ENCODE measurements at places on chromosomes 6 and 20.

DNA sequence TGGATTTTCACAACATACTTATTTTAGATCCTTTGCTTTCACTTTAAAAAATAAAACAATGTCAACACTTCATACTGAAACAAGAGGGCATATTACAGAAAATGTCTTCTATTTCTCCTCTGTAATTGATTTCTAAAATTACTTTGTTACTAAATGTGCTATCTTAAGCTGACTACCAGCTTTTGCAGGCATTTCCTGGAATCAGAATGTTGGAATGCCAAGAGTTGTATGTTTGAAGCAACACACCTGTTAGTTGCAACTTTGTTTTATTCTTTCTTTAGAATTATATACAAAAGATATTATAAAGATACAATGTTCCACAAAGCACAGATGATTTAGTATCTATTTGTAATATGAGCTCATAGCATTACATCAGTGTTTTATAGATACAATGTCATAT is 62.5 kb upstream of the TMEM170B start:
- DNase-seq: no peak

GRCh38 chr6:845566-845965 is 152.6 kb upstream of the EXOC2 start:
- DNase-seq: no peak

DNA sequence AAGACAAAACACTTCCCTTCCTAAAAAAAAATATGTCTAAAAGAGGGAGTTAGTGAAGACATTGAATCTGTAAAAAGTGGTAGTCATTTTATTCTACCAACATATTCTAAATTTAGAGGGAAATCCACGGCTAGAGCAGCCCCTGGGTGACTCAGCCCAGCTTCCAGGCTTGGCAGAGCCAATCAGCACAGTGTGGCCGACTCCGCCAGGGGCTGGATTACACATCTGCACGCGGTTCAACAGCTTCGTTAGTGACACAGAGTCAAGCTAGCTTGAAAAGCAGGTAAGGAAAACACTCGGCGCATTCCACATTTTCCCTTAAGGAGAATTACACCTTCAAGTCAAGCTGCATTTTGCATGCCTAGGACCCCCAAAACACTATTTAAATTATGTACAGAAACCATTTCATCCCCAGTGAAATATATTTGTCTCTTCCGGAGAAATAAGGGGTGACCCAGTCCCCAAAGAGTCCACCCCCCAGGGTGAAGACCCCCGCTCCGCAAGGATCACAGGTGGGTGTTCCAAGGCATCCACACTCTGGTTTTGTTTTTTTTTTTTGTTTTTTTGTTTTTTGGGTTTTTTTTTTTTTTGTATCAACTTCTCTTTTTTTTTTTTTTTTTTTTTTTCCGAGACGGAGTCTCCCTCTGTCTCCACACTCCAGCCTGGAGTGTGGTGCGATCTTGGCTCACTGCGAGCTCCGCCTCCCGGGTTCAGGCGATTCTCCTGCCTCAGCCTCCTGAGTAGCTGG is 58.4 kb upstream of the ARID1B start:
- DNase-seq: peak; percentile 85

DNA sequence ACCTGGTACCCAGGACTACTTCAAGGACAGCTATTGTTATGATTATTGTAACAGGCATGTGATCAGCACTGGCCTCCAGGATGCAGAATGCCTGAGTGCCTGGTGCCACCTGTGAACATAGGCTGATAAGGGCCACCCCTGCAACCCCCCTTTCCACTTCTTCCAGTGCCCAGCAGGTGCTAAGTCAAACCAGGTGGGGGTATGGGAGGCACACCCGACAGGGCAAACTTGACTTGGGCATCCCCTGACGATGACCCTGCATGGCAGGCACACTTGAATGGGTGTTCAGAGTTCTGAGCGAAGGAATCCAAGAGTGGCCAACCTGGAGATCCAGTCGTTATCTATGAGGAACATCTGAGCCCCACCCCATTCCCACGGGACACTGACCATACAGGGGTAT is 3.4 kb downstream of the ADA start:
- DNase-seq: no peak

DNA sequence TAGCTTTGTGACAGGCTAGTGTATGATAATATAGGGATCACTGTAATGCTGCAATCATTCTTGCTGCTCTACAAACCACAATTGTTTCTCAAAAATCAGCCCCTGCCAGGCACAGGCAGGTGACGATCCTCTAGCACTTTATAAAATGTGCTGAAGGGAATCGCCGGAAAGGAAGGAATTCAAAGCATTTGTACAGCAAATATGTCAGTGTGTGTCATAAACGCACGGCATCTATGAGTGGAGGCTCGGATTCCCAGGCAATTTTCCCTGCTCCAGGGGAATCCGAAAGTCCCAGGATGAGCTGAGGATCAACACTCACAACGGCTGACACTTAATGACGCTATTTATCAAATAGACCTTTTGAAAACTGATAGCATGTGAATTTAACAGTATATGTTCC is 1.4 kb downstream of the PHACTR1 start:
- DNase-seq: no peak

- no peak for DNase-seq
Observed at GRCh38 chr6:6790891-6791290, 202.4 kb downstream of the LY86 start.

- no peak for DNase-seq
Observed at GRCh38 chr20:63766695-63767426, 27.3 kb downstream of the SLC2A4RG start.

DNA sequence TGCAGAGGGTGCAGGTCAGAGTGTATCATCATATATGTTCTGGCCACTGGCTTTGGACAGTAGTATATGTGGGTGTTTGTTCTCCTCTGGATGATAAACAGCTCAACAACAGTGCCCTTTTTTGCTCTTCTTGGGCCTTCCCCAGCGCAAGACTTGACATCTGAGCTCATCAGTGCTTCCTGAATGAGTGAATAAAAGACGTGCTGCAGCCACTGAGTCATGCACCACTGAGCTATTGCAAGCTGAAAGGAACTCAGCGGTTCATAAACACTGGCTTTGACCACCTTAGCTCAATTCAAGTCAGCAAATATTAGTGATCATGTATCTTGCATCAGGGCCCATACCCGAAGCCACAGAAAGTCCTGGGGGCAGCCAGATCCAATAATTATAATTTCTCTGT is 105.3 kb upstream of the KCNG1 start:
- peak; percentile 61 for DNase-seq

DNA sequence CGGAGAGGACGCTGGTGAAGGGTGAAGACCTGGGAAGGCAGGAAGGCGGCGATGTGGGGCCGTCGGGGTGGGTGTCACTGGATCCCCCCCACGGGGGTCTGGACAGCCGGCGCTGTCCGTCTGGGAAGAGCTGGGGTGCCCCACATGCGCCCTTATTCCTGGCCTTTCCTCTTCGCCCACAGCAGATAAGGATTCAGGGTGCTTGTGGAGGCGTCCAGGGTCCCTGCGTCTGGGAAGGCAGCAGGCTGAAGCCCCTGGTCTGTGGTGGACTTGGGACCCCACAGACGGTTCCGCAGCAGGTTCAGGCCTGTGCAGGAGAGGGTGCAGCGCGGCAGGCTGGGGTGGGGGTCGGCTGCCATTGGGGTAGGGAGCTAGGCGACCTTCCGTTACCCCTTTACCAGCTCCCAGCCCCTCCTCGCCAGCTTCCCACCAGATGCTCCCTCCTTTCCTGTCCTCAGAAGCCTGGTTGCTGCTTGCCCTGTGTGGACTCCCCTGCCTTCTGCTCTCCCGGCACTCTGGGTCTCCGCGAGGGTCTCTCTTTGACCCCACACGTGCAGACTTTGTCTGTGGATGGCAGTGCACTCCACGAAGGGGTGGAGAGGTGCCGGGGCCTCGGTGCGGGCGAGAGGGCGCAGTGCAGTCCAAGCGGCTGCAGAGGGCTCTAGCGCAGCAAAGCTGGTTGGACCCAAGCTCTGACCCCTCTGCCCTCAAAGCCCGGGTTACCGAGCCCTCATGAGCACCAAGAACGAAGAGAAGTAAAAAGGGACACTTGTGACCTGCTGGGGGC is 2.1 kb upstream of the GATA5 start:
- no peak for DNase-seq

DNA sequence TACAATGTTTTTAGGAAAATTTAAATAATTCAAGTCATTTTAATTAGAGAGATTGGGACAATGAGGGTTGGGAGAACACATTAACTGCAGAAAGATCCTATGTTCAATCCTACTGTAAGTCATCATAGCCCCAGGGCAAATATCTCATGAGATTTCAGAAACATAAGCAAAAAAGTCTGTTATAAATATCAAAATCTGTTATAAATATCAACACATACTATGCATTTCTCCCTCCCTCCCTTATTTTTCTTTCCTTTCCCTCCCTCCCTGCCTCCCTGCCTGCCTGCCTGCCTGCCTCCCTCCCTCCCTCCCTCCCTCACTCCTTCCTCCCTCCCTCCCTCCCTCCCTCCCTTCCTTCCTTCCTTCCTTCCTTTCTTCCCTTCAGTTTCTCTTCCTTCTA is 267.3 kb upstream of the SASH1 start:
- DNase-seq: no peak

GRCh38 chr6:30687659-30688431 is 1.4 kb upstream of the PPP1R18 start:
- DNase-seq: no peak

- DNase-seq: no peak
Observed at GRCh38 chr6:66376001-66376400, 669.0 kb upstream of the EYS start.

GRCh38 chr6:45047573-45047972 is 280.6 kb upstream of the RUNX2 start:
- no peak for DNase-seq

DNA sequence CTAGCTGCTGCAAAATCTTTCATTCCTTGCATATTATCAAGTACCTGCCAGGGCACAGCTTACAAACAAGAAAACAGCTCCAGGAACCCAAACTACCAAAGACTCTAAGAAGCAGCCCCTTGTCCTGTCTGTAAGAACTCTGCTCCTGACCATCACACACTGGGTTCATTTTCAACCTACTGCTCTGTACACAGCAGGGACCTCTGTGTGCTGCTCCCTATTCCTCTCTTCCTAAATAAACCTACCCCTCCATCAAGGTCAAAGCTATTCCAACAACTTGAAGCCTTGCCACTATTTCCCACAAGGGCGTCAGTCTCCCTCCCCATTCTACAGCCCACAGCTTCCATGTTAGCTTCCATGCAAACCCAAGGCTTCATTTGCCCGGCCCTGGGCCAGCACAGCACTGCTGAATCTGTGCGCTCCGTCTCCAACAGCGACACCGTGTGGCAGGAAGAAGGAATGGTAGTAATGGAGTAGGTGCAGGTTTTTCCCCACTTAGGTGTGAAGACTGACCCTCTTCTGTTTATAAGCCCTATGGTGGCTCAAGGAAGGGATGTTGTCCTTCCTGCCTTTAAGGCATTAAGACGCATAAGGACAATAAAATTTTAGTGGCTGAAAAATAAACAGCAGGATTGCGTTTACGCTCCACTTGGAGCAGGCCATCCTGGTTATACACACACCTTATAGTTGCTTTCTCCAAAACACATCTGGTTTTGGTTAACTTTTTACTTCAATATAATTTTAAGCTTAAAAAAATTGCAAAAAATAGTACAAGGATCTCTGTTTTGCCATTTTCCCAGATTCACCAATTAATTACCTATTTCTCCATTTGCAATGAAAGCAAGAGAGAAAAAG is 115.2 kb upstream of the NXT1 start:
- DNase-seq: no peak

GRCh38 chr20:37077009-37077408 is 18.8 kb downstream of the RBL1 start:
- no peak for DNase-seq

DNA sequence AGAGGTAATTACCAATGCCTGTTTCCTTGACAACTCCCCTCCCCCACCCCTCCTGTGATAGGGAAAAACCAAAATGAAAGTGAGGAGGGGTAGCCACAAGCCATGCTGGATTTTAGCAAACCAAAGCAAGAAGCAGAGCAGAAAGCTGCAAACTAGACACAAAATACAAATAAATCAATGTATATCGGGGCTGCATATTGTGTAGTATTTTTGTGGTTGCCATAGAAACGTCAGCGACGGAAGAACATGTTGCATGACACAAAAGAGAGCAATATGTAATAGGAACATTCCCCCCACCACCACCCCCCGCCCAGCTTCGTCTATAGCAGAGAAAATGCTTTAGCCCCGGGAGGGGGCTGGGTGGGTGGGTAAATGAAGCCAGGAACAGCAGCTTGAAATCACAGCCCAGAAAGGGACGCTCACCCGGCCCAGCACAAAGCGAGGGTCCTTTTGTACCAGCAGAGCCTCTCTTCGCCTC is 548 bp downstream of the AGPAT4 start:
- DNase-seq: peak; percentile 27

DNA sequence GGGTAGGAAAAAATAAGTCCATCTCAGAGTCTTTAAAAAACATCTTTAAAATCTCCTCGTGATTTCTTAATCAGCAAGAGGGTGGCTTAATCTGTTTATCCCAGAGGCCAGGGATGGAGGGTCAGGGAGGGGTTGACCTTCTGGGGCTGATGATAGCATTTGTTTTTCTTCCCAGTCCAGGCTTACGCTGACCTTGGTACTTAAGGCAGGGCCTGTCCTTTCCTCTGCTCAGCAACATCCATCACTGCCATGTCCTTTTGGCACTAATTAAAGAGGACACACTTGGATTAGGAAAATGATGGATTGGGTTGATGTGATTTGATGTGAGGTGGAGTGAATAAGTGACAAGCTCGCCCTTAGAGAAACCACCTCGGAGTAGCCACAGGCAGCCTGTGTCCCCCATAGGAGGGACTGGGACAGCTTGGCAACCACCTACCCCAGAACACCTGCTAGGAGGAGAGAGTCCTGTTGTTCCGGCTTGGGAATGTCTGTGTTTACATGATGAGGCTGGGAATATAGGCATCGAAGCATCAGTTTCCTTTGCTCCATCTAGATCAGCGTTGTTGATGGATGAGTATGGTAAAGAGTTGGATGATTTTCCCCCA is 44.2 kb downstream of the PHACTR3 start:
- no peak for DNase-seq

DNA sequence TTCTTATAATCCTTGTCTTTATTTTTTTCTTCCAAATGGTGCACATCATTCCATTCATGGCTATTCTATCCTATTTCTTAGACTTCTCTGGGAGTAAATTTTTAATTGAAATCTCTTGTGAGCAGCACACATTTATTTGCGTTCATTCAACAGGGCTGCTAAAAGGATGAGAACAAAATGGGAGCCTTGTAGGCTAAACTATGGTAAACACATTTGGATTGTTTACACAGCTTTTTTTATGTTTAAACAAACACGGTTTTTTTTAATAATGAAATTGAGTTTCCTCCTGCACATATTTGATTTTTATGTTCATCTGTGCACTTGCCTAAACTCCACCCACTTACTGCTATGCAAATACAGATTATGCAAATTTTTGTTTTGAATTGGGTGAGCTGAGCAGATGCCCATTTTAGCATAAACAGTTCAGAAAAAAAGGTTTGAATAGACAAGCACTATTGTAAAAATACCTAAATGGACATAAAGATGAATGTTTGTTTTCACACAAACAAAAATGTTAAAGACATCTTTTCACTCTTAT is 92.0 kb downstream of the OLIG3 start:
- no peak for DNase-seq

- no peak for DNase-seq
Observed at GRCh38 chr6:11011787-11012234, 32.3 kb downstream of the ELOVL2 start.

GRCh38 chr6:43845646-43846045 is 75.6 kb downstream of the VEGFA start:
- DNase-seq: no peak
